Aorta (tissue), 5 donors: ENCODE measurements at places on chromosomes 4 and X. TPM values are rescaled to one million over a fixed set of nuclear protein-coding genes. Genes with fewer than 3 reads are reported as not detected.

CYBB gene
- 60.4 TPM for total RNA-seq

GPR50 gene
- not detected for total RNA-seq

- no peak overlapping the region for H3K27ac ChIP-seq
- no peaks in the 10 kb centered on the region for H3K4me1 ChIP-seq
- H3K36me3 ChIP-seq = no peaks in the 10 kb centered on the region
- H3K4me3 ChIP-seq = no peak overlapping the region
- DNase-seq = no peak
Measured at GRCh38 chrX:30875957-30876356, 13.1 kb downstream of the TAB3 start.

DNA sequence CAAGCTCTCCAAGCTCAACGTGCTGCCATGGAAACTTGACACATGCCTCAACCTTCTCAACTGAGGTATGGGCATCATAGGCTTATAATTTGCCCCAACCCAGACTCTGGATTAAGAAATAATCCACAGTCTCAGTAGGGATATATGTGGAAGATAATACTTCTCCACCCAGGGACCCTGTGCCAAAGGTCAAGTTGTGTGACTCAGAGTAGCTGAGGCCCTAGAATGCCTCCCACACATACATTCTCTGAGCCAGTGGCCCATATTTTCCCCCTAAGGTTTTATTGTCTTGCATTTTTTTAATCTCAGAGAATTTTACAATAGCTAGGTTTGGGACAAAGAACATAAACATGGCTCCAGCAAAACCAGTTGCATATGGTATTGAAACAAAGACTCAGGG lies 283.1 kb downstream of the IDS start:
- no peak for DNase-seq
- no peaks in the 10 kb centered on the region for H3K36me3 ChIP-seq
- H3K27ac ChIP-seq = no peak overlapping the region
- H3K27me3 ChIP-seq = no peaks in the 10 kb centered on the region
- H3K4me3 ChIP-seq = no peak overlapping the region
- H3K4me1 ChIP-seq = no peaks in the 10 kb centered on the region
